ENCODE measurements at places on chromosomes 4 and X.

GRCh38 chr4:38666766-38667084, 2.7 kb downstream of the KLF3 start:
- DNase-seq, result no peak

DNA sequence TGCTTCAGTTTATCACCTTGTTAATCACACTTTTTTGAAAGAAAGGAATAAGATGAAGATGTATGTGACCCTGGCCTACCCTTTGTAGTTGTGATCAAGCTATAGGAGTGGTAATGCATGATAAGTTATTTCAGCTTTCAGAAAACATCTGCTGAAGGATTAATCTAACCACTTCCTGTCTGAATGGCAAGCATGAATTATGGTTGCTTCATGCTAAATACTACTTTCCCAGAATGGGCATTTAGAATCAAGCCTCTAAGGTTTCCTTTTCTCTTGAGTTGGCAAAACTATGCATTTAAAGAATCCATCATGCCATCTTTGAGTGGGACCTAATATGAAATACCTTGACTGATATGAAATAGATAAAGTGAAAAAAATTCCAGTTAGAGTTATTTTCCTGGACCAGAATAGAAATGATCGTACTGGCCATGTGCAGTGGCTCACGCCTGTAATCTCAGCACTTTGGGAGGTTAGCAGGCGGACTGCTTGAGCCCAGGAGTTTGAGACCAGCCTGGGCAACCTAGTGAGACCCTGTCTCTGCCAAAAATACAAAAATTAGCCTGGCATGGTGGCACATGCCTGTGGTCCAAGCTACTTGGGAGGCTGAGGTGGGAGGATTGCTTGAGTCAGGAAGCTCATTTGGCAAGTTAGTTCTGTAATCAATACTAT, 59.1 kb downstream of the ANXA3 start:
- no peak for DNase-seq

GRCh38 chr4:36489798-36490197, 208.4 kb downstream of the DTHD1 start:
- DNase-seq, result no peak

DNA sequence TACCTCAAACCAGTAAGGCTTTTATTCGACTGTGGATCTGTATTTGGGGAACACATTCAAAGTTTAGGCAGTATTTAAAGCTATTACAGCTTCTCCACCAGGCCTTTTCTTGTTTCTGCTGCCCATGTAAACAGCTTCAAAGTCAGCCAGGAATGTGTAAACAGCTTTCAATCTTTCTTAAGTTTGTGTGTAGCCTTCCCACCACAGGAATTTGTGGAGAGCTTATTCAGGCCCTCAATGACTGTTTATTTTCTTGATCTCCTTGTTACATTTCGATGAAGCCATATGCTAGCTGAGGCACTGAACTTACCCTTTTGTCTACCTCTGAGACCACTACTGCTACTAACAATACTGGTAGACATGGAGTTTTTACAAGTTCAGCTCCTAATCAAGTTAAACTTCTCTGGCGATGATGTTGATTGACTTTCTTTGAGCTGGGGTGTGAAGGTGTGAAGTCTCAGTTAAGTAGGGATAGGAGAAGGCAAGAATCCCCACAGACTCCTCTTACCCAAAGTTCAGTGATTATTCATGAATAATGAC, 72.6 kb downstream of the NWD2 start:
- no peak for DNase-seq

GRCh38 chr4:174314770-174315169, 31.1 kb downstream of the CEP44 start:
- DNase-seq, result no peak

- no peak for DNase-seq
Measured at GRCh38 chrX:633043-633984, 2.7 kb downstream of the SHOX start.

GRCh38 chrX:151570561-151570960, 7.1 kb downstream of the PASD1 start:
- no peak for DNase-seq

Data from mucosa of gallbladder (tissue), 1 donor.